Fibroblast of villous mesenchyme (primary cell): ENCODE measurements at places on chromosomes 5 and 9.

GRCh38 chr5:88662846-88663245, 220.1 kb downstream of the MEF2C start:
- no peak for DNase-seq

GRCh38 chr9:107439991-107440456, 49.5 kb downstream of the KLF4 start:
- DNase-seq: peak; percentile 95

DNA sequence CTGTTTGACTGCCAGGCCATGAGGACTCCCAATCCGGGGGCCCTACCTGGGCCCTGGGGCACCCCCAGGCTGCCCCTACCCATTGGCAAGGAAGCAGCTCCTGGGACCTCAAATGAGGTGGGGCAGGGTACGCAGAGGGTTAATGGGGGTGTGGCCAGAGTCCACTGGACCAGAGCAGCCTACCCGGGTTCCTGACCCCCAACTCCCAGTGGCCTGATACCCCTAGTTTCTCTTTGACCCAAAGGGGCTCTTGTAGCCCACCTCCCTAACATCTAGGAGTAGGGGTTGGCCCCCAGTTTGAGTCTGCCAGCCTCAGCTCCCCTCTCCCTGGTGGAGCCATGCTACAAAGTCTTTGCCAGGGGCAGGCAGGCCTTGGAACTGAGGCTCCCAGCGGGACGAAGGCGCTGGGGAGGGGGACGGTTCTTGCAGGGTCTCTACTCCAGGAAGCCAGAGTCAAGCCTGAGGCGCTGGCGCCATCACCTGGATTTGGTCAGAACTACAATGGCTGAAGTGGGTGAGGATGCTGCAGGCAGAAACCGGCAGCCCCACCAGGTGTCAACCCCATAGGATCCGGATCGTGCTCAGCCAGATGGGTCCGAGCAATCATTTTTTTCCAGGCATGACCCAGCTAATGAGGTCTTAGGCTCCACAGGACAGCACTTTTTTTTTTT, 8.4 kb upstream of the CERCAM start:
- peak; percentile 44 for DNase-seq

- no peak for DNase-seq
These were observed 66.9 kb upstream of the TMEM215 start for GRCh38 chr9:32716425-32716824.

- peak; percentile 83 for DNase-seq
These were observed 16.3 kb downstream of the ROR2 start for GRCh38 chr9:91933556-91934352.

- peak; percentile 80 for DNase-seq
These were observed 86.3 kb upstream of the RPS23 start for GRCh38 chr5:82364497-82364896.

GRCh38 chr5:96660971-96661854, 963 bp upstream of the CAST start:
- DNase-seq: peak; percentile 72

GRCh38 chr9:136057236-136058081, 37.6 kb downstream of the NACC2 start:
- no peak for DNase-seq

DNA sequence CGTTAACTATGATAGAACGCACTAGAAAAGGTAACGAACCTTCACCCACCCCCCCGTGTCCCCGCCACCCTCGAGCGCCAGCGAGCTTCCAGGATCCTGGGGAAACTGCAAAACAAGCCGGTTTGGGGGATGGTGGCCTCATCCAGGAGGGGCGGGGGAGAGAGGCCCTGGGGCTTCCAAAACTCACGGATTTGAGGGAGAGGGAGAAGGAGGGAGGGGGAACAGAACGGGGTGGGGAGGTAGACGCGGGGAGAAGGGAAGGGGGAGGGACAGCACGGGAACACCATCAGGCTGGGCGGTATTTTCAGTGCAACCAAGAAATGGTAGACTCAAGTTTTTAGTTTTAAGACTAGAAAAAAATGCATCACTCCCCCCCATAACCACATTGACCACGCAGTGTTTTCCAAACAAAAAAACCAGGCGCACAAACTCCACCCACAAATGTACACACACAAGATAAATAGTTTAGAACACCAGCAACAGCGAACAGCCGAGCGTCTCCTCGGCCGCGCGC, 1.4 kb downstream of the NRARP start:
- peak; percentile 82 for DNase-seq

GRCh38 chr5:54823006-54823405, 162.4 kb downstream of the ESM1 start:
- DNase-seq: peak; percentile 40

DNA sequence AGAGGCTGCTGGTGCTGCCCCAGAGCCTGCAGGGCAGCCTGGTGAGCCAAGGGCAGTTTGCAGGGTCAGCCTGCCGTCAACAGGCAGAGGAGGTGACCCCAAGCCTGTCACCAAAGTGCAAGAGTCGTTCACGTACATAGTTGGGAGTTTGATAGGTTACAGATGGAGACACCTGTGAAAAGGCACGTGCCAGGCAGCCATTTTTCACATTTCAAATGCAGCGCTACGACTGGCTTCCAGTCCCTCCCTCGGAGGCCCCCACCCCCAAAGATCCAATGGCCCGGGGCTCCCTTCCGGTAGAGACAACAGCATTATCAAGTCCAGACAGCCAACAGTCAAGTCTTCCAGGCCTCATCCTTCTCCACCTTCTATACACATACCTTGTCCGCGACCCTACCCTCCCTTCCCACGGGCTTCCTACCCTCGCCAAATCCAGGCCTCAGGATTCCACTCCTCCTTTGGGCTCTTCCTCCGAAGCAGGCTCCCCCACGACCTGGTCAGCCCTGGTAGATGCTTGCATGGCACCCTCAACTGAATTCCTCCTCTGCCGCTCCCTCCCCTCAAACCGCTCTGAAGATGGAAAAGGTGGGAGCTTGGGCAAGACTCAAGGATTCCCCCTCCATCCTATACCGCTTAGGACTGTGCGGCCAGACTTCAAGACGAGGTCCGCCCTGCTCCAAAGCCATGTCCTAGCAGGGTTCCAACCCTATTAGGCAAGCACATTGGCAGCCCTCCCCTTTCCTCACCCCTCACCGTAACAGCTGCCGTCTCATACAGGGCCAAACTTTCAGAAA, 13.2 kb downstream of the HNRNPH1 start:
- no peak for DNase-seq

GRCh38 chr5:92944903-92945604, 636.0 kb downstream of the NR2F1-AS1 start:
- DNase-seq: peak; percentile 83

DNA sequence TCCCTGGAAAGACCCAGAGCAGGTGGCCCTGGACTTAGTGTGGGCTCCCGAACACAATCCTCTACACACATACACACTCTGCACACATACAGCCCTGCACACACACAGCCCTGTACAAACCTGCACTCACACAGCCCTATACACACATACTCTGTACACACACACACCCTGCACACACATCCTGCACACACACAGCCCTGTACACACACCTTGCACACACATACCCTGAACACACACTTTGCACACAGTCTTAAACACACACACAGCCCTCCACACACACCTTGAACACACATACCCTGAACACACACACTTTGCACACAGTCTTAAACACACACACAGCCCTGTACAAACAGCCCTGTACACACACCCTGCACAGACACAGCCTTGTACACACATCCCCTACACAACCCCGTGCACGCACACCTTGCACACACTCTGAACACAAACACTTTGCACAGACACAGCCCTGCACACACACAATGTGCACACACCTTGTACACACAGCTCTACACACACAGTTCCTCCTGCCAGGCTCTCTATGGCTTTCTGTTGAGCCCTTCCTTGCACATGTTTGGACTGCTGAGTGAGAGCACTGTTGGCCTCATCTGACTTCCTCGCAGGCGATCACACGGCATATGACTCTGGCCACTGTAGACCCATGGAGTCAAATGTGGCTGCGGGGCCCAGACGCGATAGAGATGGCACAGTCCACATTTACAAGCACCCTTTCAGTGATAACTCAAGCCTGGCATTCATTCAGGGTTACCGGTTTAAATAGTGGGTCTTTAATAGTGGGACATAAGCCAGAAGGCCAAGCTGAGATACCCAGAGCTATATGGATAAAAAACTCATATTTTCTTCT, 245.7 kb upstream of the IRX1 start:
- no peak for DNase-seq

- no peak for DNase-seq
These were observed 256.8 kb upstream of the TNC start for GRCh38 chr9:115374724-115375268.

DNA sequence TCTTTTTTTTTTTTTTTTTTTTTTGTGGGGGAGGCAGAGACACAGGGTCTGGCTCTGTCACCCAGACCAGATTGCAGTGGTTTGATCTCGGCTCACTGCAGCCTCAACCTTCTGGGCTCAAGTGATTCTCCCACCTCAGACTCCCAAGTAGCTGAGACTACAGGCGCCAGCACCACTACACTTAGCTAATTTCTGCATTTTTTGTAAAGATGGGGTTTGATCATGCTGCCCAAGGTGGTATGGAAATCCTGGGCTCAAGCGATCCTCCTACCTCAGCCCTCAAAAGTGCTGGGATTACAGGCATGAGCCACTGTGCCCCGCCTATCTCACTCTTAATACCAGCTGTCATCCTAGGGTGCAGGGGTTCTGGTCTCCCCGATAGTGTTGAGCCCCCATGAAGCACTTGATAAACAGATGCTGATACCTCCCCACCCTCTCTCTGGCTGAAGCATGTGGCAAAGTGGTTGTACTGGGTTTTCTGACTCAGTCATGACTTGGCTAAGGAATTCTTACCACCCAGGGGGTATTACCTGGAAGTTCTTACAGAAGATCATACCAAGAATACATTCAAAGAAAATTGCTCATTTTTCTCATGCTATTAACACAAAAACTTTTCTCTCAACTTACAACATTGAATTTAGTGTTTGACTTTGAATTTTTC, 110.2 kb upstream of the DAPK1 start:
- DNase-seq: no peak

DNA sequence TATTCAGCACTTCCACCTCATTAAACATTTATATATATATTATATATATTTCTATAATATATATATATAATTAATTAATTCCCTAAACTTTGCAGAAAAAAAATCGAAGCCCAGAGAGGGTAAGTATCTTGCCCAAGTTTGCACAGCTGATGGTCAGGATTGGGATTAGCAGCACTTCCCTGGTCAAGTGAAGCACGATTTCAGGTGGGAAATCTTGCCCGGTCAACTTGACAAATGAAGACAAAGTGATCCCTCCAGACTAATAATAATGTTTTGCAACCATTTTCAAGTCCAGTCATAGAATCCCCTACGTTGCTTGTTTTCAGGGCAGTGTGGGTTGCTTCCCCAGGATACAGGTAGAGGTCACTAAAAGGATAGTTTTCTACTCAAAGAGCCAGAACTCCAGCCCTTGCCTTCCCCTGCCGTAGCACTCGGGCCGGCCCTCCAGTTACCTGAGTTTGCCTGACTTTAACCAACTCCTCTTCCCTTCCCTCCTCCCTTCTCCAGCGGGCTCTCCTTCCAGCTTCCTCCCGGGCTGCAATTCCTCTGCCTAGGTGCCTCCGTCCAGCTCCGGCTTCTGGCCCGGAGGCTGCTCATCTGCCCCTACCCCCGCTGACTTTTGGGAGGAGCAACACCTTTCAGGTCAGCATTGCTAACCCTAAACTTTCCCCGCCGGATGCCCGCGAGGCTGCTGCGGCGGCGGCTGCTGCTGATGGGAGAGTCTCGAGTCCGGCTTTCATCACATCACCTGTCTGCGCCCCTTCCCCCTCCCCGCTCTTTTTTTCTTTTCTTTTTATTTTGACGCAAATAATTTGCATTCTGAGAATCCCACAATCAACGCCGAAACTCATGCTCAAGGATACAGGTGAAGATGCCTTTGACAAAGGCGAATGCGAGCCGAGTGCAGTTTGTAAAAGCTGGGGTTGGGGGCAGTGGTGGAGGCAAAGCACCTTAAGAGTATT, 930 bp downstream of the PRLR start:
- DNase-seq: peak; percentile 9

DNA sequence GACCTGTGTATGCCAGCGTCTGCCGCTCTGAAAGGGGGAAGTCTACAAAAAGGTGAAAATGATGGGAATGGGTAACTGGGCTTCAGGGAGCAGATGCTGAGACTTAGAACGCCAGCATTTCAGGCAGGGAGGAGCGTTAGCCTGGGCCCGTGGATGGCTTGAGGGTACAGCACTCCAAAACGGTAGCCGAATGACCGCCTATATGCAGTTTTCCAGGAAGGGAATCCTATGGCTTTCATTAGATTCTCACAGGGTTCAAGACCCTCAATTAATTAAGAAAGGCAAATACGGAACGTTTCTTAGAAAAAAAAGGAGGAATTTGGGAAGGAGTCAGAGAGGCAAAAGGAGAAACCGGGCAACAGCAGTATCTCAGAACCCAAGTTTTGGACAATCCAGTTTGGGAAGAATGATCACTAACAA, 639 bp downstream of the AMACR start:
- no peak for DNase-seq
